ENCODE measurements at places on chromosomes 7 and 10.

GRCh38 chr7:39075210-39075609, 97.5 kb downstream of the POU6F2 start:
- DNase-seq: no peak

- peak; percentile 38 for DNase-seq
Observed at GRCh38 chr7:50436133-50436806, 13.9 kb downstream of the FIGNL1 start.

DNA sequence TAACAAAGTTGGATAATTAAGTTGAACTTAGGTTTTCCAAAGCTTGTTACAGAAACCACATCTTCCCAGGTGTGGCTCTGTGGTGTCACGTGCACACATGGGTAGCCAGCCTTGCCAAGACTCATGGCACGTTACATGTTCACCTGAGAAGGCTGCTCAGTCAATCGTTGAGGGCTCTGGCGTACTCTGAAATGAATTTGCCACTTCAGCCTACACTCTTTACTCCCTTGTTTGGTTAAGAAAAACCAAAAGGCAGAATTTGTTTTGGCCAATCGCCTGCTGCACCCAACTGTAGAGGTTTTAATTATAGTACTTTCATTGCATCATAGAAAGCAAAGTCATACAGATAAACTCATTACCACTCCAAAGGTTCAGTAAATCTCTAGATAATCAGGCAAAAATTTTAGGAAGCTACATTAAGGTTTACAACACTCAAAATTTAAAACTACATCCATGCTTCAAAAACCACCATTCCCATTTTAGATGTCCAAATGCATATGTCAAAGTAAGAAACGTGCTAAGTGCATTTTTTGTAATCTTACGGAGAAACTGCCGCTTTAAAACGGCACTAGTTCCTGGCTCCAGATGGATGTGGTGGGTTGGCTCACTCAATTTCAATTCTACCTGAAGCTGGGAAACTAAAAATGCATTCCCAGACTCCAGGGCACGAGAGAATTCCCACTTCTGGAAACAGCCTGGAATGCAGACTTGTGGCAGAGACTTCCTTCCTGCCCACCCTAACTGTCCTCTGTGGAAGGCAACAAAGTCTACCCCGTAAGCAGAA, 88.4 kb downstream of the DIP2C start:
- DNase-seq: no peak

DNA sequence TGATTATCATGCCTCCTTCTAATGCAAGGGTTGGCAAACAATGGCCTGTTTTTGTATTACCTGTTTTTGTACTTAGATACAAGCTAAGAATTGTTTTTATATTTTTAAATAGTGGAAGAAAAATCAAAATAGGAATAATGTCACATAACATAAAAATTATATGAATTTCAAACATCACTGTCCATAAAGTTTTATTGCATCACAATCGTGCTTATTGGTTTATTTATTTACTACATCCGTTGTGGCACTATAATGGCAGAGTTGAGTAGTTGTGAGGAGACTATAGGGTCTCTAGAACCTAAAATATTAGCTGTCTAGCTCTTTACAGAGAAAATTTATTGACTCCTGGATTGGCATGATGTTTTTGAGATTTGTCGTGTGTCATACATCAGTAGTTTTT, 4.1 kb downstream of the KIF20B start:
- no peak for DNase-seq
